ENCODE measurements at places on chromosomes 12 and 14.

DNA sequence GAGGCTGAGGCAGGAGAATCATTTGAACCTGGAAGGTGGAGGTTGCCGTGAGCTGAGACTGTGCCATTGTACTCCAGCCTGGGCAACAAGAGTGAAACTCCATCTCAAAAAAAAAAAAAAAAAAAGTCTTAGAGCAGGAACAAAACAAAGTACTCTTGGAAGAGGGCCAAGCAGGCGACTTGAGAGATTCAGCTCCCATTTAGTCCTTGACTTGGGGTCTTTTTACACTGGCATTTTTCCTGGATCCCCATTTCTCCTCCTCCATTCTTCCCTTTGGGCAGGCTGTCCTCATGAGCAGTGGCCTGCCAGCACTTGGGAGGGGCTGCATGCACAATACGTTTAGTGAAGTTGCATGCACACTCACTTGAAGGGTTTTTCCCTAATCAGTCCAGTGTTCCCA, 72.9 kb downstream of the C14orf132 start:
- DNase-seq, result no peak

GRCh38 chr14:89630101-89630829, 213.2 kb upstream of the FOXN3 start:
- DNase-seq, result no peak

GRCh38 chr14:88786715-88787114, 6.0 kb downstream of the EML5 start:
- DNase-seq, result no peak

DNA sequence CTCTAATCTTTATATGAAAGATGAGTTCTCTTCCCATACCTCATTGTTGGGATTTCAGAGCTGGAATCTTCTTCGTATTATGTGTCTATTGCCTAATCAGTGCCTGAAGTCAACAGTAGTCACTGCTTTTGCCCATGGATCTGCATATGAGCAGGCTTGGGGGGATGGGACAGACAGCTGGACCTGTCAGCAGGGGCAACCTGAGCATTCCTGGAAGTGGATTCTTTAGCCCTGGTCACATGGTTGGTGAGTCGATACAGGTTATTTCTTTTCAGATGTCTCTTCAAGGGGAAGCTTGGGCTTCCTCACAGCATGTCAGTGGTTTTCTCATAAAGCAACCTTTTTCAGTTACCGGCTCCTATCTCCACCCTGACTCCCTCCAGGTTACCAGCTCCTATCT, 97.3 kb upstream of the RBM19 start:
- no peak for DNase-seq

- no peak for DNase-seq
These were observed 212.3 kb downstream of the TMEM121 start for GRCh38 chr14:105738638-105739037.

- DNase-seq, result no peak
These were observed 103.9 kb downstream of the ALG10 start for GRCh38 chr12:34126239-34126641.

DNA sequence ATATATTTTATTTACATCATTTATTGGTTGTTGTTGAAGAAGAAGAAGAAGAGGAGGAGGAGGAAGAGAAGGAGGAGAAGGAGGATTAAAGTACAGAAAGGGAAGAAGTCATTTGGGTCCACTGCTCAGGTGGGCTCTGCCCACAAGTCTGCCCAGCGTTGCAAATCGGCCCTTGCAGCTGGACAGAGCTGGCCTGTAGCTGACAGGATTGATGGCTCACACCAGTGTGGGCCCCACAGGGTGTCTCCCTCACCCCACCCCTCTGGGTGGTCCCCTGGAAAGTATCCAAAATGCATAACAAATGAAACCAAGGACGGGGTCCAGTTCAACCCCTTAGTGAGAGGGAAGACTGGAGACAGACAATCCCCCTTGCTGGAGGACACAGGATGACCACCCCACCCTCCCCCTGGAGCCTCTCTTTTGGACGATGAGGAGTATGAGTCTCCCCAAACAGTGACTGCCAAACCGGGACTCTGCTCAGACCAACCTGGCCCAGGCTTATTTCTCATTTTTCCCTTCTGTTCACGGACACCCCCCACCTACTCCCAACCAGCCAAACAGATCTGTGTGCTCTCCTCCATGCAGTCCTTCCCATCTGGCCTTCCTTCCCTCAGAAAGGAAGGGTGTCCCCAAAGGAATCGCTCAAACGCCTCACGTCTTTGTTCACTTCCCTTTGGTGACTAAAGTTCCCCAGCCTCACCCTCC, 17.7 kb downstream of the DPF3 start:
- DNase-seq, result no peak

GRCh38 chr12:24553259-24553658, 395.6 kb downstream of the BCAT1 start:
- DNase-seq, result no peak

DNA sequence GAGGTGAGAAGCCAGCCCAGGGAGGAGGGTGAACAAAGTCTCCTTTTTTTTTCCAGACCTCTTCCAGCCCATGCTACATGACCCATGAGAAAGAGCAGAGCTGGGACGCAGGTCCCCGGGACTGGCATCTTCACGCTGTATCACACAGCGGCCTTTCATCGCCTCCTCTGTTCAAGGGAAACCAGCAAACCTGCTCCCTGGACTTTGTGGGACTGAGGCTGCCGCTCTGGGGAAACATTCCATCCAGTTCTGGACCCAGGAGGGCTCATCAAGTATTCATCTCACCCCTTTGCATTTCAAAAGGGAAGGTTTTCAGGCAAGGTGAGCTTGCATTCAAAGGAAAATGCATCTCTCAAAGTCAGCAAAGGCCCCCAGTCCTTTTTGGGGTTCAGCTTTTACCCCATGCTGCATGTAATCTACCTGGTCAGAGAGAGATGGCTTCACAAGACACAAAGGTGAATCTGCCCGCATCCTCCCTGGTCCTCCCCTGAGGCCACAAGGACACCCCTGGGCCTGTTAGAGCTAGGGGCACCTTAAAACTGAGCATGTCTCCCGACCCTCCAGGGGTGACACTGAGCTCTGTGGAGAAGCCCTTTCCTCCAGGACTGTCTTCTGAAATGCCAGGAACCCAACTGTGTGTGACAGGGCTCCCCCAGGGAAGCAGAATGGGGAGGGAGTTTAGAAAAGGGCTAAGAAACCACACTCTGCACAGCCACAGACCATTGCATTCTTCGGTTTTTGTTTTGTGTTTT, 21.2 kb upstream of the MEG3 start:
- no peak for DNase-seq

GRCh38 chr14:44029933-44030332, 477.1 kb downstream of the FSCB start:
- no peak for DNase-seq

- no peak for DNase-seq
These were observed 292.6 kb upstream of the SYT1 start for GRCh38 chr12:78571953-78572352.

- peak; percentile 5 for DNase-seq
These were observed 16.1 kb upstream of the KRT80 start for GRCh38 chr12:52207895-52208294.

GRCh38 chr12:116607039-116607438, 47.9 kb downstream of the MAP1LC3B2 start:
- no peak for DNase-seq

DNA sequence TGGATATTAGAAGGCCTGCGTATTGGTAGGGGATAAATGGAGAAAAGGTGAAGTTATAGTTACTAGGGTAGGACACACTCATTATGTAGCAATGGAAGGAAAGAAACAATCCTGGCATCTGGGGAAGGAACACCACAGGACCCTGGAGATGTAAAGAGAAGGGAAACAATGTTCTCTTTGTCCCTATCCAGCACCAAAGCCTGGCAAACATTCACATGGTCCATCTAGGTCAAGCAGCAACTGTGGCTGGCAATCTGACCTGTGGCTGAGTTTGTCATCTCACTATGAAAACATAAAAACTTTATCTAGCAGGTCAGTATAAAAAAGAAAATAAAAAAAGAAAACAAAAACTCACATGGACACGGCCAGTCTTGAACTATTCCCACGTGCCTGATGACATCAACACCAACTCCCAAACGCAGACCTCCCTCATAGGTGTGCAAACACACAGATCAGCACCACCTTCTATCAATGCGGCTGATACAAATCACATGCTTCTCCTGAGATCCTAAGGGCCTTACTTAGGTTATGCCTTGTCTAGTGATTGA, 2.6 kb downstream of the POMT2 start:
- no peak for DNase-seq

Measured in activated naive CD4-positive, alpha-beta T cell treated with anti-CD3 and anti-CD28 coated beads, Interleukin-2, amount 50 U/mL, for 16 hours (primary cell).